Activated CD4-positive, alpha-beta T cell treated with anti-CD3 and anti-CD28 coated beads, Interleukin-2, amount 50 U/mL, for 4 hours (primary cell): ENCODE measurements at places on chromosomes 11 and 22.

- DNase-seq: no peak
Measured at GRCh38 chr11:130992788-130993187, 76.5 kb upstream of the SNX19 start.

- no peak for DNase-seq
Measured at GRCh38 chr11:83744620-83745192, 458.5 kb upstream of the CCDC90B start.

GRCh38 chr11:7600205-7600775 lies 73.0 kb downstream of the CYB5R2 start:
- DNase-seq: no peak

- no peak for DNase-seq
Measured at GRCh38 chr22:48944751-48945620, 882.7 kb downstream of the BRD1 start.

- DNase-seq: peak; percentile 0
Measured at GRCh38 chr11:84384731-84385130, 1098.6 kb upstream of the CCDC90B start.

DNA sequence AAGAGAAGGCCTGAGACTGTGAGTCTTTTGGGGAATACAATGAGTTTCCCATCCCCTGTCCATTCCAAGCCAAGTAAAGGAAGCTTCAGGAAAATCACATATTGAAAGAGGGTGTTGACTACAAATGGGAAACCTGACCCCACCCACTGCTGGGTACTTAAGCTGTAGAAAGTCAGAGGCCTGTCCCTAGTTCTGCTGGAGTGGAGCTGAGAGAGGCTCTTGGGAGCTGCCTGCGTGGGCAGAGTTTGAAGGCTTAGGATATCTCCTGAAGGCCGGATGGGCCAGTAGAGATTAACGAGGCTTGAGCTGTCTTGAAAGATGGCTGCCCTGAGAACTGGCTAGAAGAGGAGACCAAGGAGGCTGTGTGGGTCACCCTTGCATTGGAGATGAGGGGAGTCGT lies 176.2 kb upstream of the NECTIN1 start:
- no peak for DNase-seq

DNA sequence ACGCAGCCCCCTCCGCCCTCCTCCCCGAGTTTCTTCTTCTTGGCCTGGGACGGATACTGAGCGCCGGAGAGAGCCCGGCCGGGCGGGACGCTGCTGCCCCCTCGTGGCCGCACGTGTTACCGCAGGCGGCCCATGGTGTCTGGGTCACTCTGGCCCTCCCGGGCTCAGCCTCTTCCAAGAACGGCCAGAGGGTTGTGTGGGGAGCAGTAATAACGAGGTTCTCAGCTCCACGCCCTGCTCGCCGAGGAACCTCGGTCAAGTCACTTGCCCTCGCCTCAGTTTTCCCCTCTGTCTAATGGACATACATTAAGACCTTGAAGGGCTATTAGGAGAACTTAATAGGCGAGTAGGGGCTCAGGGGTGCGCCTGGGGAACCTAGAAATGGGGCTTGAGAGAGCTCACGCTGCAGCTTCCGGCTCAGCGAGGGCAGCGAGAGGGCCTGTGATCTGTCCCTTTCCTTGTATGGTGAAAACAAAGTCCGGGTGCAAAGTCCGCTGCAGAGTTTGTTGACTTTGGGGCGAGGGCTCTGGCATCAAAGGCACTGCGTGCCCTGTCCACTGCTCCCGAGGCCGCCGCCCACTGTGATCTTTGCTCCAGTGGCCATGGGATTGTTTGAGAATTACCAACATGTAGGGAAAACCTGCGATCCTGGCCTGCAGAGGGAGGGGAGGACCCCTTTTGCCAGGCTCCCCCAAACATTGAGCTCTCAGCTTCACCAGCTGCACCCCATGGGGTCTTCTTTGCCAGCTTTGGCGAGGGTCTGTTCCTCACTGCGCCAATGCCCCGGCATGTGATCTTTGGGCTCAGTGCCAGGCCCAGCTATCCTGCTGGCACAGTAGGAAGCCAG lies 14.4 kb upstream of the LRP5 start:
- peak; percentile 58 for DNase-seq

GRCh38 chr11:71463331-71464211 lies 10.6 kb downstream of the NADSYN1 start:
- no peak for DNase-seq

DNA sequence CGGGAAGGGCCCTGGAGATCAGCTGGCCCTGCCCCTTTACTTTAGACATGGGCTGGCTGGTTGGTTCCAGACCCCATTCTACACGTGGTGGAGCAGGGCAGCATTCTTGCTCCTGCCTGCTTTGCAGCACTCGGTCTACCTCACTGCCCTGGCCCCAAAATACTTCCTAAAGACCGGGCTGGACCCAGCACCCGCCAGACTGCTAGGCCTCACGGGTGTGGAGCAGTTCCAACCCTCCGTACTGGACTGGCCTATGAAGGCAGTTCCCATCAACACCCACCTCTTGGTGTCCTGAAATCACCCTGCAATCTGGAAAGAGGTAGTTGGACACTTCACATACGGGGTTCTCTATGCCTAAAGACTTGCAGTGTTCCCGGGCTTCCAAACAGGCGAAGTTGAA lies 6.4 kb downstream of the MCAT start:
- no peak for DNase-seq

DNA sequence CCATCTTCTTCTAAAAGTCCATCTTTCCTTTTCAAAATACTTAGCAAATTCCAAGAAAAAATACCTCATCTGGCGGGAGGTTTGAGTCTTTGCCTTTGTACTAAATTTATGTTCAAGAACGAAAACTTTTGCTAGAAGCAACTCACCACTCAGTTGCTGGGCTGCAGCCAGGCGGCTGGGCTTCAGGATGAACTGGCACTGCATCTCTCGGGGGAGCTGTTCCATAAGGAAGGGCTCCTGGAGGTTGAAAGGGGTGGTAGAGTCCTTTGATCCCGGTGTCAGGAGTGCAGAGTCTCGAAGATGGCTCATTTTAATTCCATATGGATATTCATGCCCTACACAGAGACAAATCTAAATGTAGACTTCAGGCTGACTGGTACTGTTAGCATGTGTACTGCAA lies 105.8 kb downstream of the ARHGAP20 start:
- DNase-seq: no peak

DNA sequence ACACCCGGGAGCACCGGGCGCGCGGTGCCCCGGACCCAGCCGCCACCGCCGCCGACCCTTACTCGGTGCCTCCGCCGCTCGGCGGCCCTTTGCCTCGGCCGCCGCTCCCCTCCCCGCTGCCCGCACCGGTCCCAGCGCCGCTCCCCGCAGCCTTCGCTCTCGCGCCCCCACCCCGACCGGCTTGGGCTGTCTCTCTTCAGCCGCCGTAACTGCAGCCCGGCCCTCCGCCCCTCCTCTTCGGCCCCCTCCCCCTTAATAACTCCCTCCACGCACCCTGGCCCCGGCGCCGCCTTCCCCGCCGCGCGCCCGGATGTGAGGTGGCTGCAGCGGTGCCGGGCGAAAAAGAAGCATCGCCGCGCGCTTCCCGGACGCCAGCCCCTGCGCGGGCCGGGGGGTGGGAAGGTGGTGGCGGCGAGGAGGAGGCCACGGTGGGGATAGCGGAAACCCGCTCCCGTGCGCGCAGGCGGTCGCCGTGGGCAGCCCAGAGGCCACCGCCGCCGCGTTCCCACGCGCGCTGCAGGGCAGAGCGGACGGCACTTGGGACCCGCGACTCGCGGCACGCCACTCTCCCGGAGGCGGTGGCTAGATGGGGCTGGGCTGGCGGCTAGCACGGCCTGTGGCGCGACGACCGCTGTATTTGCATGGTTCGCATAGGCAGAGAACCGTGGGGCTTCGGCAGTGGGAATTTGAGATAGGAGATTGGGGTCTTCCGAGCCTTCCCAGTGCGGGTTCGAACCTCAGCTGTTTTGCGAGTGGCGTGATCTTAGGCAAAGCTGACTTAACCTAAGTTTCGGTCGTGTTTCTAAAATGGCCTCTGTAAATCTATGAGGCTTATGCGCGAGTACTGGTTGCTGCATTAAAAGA lies at the start of gene EIF4ENIF1:
EIF4ENIF1 (minus strand) TSS at position 211 of the 864 bp plus-strand sequence. CDS start 1,124 bp downstream, outside the sequence.
- DNase-seq: peak; percentile 84

GRCh38 chr11:126930091-126930841 lies 70.3 kb downstream of the KIRREL3 start:
- DNase-seq: no peak

- DNase-seq: no peak
Measured at GRCh38 chr11:124174001-124174583, 9.1 kb upstream of the OR10D3 start.
